ENCODE measurements at places on chromosomes 5 and 9.

DNA sequence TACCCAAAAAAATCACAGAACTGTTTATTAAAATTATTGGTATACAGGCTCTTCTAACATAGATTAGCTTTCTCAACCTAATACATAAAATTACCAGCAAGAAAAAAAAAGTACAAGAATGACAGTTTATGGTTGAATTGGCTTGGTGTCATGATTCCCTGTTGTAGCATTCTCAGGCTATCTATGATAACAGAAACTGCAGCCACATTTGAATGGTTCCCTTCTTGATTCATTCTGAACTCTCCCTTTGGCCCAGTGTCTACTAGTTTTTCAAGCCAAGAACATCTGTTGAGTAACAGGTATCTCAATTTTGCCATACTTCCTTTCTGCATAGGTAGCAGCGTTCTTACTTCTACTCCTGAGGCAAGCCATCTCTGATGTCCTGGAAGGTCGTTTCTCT, 3.0 kb downstream of the SPIN1 start:
- no peak for DNase-seq

DNA sequence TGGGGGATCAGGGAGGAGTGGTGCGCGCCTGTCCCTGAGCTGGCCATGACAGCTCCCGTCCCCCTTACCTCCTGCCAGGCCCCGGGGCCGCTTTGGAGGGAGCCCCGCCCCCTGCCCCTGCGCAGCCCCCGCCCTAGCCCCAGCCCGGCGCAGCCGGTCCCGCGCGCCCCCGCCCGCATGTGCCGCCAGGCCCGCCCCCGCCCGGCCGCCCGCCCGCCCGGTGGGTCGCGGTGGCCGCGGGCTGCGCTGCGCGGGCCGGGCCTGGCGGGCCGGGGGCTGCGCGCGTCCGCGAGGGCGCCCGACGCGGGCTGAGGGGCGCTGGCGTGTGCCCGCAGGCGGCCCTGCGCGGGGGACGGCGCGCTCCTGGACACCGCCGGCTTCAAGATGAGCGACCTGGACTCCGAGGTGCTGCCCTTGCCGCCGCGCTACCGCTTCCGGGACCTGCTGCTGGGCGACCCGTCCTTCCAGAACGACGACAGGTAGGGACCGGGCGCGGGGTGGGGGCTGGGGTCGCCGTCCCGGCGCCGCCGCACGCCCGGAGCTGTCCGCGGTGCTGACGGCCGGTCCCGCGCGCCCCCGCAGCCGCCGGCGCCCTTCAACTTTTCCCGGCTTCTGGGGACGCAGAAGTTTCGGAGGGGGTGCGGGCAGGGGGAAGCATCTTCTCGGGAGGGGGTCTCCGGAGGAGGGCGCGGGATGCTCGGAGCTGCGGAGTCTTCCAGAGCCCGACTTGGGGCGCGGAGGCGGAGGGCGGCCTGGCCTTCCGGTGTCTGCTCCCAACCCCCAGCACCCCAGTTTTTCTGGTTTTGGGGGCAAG, 12.5 kb downstream of the KCNT1 start:
- DNase-seq, result peak; percentile 65

DNA sequence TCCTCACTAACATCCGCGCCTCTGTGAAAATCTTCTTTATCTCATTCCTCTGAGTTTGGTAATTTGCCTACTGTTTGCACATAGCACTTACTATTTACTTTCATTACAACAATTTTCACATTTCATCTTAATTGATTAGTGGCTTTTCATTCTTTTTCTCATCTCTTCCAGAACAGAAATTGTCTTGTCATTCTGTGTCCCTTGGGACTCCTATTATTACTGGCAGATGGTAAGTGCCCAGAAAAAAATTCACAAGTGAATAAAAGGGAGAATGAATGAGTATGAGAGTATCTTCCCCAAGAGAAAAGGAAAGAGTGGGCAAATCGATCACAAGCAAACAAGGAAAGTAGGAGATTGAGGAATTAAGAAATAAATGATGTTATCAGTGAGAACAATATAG, 876.1 kb downstream of the TLE4 start:
- peak; percentile 79 for DNase-seq

GRCh38 chr5:95285409-95285755, 488 bp upstream of the MCTP1 start:
- DNase-seq, result peak; percentile 78

- peak; percentile 48 for DNase-seq
These were observed 117.4 kb upstream of the RORB start for GRCh38 chr9:74379718-74380117.

- no peak for DNase-seq
These were observed 260.6 kb downstream of the PSAT1 start for GRCh38 chr9:78557540-78557939.

GRCh38 chr5:8905021-8905420, 640.9 kb downstream of the SEMA5A start:
- peak; percentile 65 for DNase-seq

DNA sequence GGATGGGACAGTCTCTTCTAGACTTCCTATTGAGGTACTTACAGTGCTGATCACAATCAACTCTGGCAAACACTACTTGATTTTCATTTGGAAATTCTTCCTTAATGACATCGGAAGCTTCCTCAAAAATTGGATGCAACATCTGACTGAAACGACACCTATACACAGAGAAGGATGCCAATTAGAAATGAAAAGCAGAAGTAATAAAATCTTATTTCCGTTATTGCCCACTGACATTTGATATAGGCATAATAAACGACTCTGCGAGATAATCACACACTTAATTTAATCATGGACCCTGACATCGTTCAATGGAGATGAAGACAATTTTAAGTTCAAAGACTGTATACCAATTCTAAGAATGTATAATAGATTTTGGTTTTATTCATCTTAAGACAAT, 46.4 kb downstream of the ERP44 start:
- no peak for DNase-seq

DNA sequence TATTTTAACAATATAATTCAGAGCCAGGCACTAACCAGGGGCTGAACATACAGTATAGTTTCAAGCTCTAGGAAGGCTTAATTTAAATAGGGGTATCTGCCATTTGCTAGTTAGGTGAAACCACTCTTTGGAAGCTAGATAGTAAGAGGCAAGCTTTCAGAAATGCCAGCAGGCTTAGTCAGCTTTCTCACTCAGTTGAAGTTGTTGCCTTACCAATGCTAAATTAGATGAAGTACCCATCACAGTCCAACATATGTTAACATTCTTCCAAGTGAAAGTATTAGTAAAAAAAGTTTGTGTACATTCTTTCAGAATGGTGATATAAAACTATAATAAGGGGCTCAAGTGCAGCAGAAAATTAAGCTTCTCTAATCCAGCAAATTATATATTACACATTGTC, 215.0 kb downstream of the CNTLN start:
- no peak for DNase-seq

DNA sequence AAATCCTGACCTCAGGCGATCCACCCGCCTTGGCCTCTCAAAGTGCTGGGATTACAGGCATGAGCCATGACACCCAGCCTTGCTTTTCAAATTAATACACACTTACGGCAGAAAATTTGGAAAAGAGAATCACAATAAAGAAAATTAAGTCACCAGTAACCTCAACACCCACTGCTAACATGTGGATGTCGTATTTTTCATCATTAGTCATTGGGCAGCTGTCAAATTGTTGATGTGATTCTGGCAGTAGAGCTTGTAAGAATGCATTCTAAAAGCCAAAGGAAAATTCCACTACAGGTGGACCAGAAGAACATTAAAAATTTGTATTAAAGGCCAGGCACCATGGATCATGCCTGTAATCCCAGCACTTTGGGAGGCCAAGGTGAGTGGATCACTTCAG, 237.3 kb upstream of the TUT7 start:
- no peak for DNase-seq

- no peak for DNase-seq
These were observed 55.9 kb downstream of the SECISBP2 start for GRCh38 chr9:89374176-89374575.

GRCh38 chr9:117714282-117714681, 10.1 kb downstream of the TLR4 start:
- no peak for DNase-seq

GRCh38 chr9:79695531-79696175, 123.9 kb downstream of the TLE4 start:
- no peak for DNase-seq

- DNase-seq, result no peak
These were observed 275.6 kb downstream of the CETN3 start for GRCh38 chr5:90133941-90134340.

GRCh38 chr5:154793599-154794524, 38.7 kb downstream of the LARP1 start:
- DNase-seq, result no peak

DNA sequence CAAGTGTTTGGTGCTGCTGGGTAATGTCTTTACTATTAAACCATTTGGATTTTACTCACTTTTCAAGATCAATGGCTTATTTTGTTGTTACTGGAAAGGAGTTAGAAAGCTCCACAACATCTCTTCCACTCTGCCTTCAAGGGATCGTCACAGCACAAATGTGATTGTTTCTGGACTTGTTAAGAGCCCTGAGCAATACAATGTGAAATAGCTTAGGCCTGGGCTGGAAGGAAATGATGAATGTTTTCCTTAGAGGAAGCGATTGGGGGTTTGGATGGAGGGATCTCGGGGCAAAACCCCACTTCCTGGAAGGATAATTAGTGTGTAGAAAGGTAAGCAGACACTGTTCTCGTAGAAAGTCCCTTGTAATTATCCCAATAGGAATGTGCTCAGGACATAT, 59.3 kb upstream of the MYO10 start:
- DNase-seq, result no peak

DNA sequence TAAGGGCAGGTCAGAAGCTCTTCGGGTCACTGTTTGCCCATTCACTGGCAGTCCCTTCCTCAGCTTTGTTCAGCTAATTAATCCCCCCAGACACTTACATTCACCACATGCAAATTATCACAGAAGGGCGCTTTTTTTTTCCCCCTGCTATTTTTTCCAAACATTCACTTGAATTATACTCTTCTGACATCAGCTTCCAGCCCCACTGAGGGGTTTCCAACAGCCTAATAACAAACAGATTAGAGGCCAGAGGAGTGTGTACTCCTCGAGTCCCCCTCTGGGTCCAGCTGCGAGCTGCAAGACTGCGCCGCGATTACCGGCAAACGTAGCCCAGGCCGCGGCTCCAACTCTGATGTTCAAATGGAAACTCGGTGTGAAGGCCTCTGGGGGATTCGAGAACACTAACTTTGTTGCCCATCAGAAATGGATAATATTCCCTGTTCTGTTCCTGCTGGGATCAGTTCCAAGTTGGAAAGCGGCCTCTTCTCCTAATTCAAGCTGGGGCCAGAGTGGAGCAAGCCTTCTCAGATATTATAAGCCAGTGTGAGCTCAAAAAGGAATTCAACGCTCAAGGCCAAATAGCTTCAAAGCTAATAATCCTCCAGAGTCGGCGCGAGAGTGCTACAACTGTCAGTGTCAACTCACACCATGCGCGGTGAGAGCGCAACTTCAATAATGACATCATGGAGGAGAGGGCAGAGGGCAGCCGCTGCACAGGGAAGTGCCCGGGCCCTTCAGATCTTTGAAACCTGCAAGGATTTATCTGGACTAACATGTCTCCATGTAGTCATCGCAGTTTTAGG, 560.8 kb downstream of the BNC2 start:
- peak; percentile 92 for DNase-seq

DNA sequence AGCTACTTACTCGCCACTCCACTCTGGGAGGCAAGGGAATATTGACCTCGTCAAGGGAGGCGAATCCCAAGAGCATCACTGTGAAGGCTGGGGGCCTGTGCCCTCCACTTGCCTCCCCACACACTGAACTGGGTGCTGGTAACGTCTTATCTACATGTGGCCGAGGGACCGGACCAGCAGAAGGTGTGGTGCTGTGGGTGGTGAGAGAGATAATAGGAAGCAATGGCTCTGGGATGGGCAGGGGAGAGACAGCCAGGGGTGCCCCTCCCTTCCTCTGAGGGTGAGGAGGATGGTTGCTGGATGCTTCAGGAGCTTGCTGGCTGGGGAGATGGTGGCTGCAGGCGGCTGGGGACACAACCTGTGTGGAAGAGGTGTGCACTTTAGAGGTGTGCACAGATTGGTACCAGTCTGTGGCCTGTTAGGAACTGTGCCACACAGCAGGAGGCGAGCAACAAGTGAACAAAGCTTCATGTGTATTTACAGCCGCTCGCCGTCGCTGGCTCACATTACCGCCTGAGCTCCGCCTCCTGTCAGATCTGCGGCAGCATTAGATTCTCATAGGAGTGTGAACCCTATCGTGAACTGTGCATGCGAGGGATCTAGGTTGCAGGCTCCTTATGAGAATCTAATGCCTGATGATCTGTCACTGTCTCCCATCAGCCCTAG, 100.3 kb downstream of the ENTREP1 start:
- no peak for DNase-seq

DNA sequence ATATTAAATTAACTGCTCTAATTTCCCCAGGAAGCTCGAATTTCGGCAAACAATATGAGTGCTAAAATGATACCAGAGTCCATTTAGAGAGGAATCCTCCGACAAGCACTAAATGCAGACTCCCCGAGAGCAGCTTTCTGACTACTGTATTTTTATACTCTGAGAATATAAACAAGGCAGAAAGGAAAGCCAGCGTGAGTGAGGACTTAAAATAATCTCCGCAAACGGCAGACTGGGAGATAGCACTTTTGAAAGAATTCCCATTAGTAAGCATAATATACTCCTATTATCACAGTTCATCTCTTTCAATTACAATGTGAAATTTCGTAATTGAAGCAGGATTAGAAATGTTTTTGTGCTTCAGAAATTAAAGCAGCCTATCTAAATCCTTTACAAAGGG, 269.4 kb upstream of the PANK3 start:
- no peak for DNase-seq

DNA sequence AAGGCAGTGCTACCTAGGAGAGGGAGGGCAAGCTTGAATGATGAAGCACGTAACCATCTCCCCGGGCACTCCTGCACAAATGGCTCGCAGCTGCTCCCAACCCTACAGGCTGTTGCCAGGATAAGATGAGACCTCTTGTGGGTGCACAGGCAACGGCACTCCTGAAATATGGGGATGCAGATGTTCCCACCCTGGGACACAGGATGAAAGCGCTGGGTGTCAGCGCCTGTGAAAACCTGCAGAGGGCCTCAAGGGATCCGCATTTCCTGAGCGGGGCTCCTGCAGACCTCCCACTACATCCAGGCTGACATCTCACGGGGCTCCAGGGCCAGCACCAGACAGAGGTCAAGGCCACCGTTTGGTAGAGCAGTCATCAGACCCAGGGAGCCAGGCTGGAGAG, 60.7 kb downstream of the SMIM23 start:
- DNase-seq, result no peak

DNA sequence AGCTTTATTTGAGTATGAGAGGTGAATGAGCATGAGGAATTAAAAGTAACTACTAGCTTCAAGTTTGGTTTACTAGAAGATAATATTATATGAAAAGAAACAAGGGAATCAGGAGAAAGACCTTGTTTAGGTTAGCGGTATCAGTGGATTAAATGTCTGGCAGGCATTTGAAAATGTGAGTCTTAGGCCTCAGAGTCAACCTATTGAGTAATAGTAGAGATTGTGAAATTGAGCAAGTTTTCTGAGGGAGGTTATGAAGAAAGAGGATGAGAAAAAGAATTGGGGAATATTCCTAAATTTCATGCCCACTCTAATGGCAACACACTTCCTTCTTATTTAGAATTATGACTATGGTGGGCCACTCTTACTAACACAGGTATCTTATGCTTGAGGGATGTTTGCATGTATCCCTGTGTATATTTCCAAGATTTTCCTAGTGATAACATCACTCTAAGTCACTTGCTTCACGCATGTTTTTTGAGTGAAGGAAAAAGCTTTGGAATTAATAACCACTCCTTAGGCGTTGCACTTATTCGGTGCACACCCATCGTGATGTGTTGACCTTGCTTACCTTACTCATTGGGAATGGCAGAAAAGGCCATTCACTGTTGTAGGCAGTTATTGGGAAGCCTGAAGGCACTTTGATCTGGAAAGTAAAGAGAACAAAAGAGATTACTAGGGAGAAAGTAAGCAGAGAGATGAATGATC, 8.2 kb upstream of the ELL2 start:
- DNase-seq, result no peak
